ENCODE measurements at places on chromosomes 1 and 21.

- no peak for DNase-seq
Observed at GRCh38 chr1:225768662-225769426, 8.8 kb upstream of the SRP9 start.

DNA sequence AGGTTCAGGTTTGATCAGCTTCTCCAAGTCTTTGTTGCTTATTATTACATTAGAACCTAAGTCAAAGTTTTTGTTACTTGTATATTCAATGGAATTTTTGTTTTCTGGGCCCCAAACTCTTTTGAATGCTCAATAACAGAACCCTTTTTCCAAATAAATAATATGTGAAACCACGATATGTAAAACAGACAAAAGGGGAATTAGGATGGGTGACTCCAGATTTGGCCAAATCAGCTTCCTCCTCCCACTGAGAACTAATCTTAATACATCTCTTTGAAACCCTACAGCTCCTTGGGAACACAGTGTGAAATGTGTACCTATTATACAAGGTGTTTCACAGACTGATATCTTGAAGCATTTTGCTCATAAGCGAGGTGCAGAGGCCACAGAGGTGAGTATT, 67.0 kb upstream of the TNFSF18 start:
- DNase-seq, result no peak

DNA sequence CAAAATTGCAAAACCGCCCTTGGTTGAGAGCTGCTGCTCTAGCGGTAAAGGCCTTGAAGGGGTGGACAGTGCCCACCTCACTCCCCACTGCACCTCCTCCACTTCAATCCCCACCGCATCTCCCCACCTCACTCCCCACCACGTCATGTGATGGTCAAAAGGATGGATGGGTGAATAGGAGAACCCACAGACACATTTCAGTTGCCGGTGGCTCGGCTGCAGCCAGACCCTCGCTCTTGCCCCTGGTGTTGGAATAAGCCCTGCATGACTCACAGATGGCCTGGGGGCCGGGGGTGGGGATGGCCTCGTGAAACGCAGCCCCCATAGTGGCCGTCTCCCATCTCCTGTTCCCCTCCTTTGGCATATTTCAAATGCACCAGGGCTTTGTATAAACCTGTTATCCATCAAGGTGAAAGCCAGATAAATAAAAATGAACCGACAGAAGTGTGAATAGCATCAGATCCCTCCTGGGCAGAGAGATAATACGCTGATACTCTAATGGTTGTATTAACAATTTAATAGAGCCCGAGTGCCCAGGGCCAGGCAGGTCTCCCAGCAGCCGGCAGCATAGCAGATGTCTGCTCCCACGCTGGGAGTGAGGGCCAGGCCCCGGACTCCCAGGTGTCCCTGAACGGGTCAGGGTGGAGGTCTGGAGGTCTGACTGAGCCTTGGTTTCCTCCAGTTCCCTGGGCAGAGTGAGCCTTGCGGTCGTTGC, 300.3 kb downstream of the NPHP4 start:
- no peak for DNase-seq

DNA sequence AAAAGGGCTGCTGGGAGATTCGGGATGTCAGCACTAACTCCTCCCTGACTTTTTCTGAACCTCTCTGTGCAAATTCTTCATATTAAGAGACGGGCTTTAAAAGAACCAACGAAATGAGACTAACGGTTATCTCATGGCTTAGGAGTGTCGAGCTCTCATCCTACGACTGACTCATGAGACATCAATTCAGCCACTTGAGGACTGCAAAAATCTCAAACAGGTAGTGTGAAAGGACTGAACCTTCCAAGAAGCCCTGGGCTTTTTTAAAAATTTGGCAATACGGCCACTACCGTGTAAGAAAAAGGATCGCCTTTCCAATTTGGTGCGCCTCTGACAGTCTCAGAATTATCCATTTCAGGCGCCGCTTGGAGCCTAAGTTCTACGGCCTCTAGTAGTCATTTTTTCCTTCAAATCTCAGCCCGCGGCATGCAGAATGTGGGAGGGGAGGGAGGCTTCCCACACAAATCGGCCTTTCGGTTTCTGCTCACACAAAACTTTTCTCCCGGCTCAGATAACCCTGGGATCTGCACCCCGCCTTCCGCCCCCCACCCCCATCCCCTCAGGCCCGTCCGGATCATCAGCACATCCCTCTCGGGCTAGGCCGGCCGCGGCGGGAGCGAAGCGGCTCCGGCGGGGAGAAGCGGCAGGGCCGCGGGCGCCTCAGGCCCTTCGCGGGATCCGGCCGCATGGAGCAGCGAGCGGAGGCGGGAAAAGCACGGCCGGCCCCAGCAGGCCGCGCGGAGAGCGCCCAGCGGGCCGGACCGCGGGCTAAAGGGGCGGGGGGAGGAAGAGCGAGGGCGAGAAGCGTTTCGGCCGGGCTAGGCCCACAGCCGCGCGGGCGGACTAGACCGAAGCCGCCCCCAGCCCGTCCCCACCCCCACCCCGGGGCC, 618 bp downstream of the HNRNPR start:
- DNase-seq, result peak; percentile 34

DNA sequence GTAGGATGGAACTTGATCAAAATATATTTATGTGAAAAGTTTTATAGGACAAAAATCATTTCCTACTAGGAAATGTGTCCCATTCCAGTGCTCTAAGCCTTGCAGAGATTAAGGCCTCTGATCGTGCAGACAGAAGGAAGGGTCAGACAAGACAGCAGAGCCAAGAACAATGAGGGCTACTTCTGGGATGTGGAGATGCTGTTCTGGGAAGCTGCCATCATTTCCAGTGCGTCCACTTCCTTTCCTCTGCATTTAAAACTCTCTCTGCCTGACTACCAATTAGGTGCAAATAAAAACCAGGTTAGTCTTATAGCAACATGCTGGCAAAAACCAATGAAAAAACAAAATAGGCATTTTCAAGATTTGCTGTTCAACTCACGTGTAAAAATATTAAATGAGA, 36.1 kb downstream of the BEND5 start:
- no peak for DNase-seq

DNA sequence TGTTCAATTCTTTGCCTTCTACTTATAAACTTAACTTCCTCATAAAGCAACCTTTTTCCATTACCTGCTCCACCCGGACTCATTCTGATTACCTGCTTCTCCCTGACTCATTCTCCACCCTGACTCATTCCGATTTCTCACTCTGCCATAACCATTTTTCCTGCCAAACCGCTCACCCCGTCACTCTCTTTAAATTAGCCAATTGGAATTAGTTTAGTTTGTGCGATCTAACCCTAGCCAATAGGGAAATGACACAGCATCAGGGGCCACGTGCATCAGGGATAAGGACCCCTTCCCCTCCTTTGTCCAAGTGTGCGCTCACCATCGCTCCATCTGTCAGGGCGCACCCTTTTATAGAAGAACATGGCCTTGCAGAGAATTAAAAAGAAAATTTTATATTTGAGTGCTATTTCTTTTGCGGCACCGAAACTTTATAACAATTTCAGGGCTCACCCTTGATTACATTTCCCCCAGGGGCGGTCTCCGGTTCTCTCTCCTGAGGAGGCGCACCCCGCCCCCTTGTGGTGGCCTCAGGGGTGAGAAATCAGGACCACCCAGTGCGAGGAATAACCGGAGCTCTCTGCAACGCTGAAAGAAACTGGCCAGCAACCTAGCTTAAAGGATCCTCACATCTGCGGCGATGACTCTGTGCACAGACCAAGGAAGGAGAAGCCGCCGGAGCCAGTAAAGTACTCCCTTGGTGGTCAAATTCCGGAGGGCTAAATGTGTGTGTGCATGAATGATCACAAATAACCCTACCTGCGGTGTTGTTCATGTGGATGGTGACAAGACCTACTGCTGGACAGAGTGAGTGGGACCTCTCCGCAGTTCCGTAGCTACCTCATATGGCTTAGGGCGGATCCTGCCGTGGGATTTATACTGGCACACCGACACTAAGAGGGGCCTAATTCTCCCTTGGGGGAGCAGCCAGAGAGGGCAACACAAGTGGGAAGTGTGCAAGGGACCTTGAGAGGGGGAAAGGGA, 30.3 kb upstream of the CBR3 start:
- DNase-seq, result peak; percentile 46

DNA sequence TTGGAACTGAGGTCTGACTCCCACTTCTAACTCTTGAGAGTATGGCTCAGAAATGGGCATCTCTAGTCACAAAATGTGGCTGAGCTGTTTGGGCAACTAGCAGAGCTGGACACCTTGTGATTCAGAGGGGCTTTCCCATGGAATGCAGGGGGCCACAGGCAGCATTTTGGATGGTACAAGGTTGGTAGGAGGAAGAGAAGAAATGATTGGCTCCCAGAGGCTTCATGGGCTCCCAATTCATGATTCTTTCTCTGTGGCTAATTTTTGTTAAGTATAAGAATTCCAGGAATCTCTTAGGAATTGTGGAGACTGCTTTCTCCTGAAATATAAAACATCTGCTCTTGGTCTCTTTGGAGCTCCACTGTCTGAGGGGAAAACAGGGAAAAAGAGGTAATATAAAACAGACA, 49.7 kb downstream of the PBX1 start:
- DNase-seq, result no peak

DNA sequence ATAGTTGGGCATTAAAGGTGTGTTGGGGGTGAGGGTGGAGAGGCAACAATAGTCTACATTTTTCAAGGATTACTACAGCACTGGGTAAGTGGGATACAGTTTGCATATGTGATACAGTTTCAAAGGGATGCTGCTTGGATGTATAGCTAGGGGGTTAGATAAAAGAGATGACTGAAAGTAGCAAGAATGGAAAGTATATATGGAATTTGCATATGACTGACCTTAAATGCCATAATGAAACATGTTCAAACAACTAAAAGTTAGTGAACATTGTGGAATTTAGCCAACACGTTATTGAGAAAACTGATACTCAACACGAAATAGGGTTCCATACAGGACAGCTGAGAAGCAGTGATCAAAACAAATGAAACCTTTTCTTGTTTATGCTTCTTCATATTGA, 124.8 kb upstream of the CHRM3 start:
- no peak for DNase-seq

DNA sequence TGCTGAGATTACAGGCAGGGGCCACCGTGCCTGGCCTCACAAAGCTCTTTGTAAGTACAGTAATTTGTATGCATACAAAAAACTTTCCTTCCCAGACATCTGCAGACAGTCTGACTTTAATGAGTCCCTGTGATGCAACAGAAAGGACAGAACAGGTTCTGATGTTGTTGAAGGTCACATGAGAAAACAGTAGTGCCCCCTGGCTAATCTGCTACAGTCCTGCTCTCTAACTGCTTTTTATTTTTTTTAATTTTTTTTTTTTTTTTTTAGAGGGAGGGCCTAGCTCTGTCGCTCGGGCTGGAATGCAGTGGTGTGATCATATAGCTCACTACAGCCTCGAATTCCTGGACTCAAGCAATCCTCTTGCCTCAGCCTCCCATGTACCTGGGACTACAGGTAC, 36.7 kb downstream of the ACBD3 start:
- DNase-seq, result no peak

- no peak for DNase-seq
Observed at GRCh38 chr21:45593162-45594022, 50.1 kb upstream of the PCBP3 start.

DNA sequence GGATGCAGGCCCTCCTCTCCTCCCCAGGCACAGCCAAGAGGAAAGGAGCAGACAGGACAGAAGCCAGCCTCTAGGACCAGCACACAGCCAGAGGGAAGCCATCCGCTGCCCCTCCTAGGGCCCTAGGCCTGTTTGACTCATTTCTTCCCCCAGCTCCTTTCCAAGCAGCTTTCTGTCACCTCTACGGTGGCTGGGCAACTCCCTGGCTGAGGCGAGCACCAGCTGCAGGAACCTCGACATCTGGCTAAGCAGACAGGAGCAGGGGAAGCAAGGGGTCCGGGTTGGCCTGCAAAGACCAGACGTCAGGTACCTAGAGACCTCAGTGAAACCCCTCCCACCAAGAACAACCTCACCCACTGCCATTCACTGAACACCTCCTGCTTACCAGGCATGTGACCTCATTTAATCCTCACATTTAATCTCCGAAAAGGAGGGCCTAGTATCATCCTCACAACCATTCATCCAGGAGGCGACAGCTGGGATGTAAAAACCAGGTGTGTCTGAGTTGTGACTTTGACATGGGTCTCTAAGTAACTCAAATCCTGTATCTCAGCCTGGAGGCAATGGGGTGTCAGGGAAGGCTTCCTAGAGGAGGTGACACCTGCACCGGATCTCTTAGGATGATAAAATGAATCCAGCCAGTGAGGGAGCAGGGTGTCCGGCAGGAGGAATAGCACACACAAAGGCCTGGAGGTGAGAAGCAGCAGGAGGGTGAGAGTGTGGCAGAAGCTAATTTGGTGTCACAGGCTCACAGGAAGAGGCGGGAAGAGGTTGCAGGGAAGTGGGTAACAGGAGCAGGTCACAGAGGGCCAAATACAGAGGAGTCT, 5.9 kb downstream of the LRP8 start:
- no peak for DNase-seq

- no peak for DNase-seq
Observed at GRCh38 chr1:51517361-51518032, 1.6 kb downstream of the EPS15 start.

DNA sequence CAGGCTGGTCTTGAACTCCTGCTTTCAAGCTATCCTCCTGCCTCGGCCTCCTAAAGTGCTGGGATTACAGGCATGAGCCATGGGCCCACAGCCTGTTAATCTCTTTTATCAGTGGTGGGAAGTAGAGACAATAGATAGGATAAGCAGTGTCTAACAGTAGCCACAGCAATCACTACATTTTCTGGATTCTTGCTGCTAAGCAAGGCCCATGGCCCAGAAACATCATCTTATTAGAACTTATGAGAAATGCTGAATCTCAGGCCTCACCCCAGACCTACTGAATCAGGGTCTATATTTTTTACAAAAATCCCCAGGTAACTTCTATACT, 29.7 kb downstream of the IGFN1 start:
- DNase-seq, result no peak

DNA sequence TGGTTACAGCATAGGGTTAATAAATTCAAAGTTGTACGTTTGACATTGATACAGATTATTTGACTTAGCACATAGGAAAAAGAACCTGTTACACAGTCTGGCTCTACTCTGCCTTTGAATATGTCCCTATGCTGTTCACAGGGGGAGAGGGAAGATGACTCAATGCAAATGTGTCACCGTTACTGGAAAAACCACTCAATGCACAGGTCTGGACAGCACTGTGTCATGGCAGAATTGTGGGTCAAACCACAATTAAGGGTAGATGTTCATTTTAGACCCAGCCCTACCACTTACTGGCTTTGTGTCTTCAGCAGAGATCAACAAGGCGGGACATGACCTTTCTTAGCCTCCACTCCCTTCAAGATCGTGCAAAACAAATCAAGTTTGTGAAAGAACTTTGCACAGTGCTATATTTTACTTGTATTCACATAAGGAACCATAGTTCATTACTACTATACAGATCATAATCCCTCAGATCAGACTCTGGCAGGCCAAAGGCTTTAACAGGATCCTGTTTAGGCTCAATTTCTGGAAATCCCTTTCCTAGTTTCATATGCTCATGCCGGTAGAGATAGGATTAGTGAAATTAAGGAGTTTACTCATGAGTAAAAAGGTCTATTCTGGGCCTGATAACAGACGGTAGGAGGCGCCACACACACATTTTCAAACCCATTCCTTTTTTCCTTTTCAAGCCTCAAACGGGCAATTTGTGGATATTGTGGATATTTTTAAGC, 22.1 kb downstream of the EIF2D start:
- peak; percentile 41 for DNase-seq

- DNase-seq, result no peak
Observed at GRCh38 chr1:9086045-9086444, 16.6 kb upstream of the SLC2A5 start.

- no peak for DNase-seq
Observed at GRCh38 chr1:114152508-114153260, 985 bp downstream of the SYT6 start.
